Putamen (tissue), 1 donor: ENCODE measurements at places on chromosomes 1 and 21.

GRCh38 chr1:201137579-201138310 is 10.8 kb upstream of the ASCL5 start:
- DNase-seq = peak; percentile 53

- DNase-seq = no peak
Observed at GRCh38 chr1:210252621-210253051, 20.0 kb downstream of the SERTAD4 start.

DNA sequence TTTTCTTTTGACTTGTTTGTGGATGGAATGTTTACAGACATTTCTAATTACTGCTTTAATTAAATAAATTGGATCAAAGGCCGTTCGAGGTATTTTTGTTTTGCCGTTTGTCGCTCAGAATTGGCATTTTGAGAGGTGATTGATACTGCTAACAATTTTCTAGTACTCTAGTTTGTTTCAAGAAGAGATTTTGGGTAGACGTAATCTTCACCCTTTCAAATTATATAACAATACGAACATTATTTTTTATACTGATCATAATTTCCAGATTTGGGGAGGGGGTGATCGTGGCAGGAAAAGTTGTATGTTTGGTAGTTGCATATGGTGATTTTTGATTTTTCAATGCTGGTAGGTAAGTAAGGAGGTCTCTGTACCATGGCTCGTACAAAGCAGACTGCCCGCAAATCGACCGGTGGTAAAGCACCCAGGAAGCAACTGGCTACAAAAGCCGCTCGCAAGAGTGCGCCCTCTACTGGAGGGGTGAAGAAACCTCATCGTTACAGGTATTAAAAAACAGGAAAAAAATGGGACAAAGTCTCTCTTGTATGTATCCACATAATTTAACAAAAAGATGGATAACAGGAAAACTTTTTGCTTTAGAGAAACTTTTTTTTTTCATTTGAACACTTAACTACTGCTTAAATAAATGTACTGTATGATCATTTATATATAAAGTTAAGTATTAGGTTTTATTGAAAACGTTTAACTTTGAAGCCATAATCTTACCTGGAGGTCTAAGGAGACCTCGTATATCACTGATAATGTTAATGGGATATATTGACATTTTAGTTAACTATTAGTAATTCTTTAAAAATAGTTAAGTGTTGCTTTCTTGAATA is 1.7 kb downstream of the H3-3A start:
- no peak for DNase-seq

DNA sequence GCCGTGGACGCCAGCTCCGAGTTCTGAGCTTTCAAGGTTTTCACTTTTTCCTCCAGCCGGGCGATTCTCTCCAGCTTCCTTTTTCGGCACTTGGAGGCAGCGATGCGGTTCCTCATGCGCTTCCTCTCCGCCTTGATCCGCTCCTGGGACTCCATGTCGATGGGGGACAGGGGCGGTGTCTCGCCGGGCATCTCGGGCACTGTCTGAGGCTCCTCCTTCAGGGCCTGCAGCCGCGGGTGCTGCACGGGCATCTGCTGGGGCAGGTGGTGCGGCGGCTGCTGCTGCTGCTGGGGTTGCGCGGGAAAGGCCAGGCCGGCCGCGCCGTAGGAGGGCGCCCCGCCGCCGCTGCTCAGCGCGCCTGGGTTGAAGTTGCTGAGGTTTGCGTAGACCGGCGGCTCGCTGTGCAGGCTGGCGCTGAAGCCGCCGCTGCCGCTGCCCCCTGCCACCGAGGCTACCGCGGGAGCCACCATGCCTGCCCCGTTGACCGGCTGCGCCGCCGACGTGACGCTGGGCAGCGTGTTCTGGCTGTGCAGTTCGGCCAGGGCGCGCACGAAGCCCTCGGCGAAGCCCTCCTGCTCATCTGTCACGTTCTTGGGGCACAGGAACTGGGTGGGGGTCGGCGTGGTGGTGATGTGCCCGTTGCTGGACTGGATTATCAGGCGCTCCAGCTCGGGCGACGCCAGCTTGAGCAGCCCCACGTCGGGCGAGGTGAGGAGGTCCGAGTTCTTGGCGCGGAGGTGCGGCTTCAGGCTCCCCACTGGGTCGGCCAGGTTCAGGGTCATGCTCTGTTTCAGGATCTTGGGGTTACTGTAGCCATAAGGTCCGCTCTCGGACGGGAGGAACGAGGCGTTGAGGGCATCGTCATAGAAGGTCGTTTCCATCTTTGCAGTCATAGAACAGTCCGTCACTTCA is 1.4 kb downstream of the JUN start:
- peak; percentile 47 for DNase-seq

DNA sequence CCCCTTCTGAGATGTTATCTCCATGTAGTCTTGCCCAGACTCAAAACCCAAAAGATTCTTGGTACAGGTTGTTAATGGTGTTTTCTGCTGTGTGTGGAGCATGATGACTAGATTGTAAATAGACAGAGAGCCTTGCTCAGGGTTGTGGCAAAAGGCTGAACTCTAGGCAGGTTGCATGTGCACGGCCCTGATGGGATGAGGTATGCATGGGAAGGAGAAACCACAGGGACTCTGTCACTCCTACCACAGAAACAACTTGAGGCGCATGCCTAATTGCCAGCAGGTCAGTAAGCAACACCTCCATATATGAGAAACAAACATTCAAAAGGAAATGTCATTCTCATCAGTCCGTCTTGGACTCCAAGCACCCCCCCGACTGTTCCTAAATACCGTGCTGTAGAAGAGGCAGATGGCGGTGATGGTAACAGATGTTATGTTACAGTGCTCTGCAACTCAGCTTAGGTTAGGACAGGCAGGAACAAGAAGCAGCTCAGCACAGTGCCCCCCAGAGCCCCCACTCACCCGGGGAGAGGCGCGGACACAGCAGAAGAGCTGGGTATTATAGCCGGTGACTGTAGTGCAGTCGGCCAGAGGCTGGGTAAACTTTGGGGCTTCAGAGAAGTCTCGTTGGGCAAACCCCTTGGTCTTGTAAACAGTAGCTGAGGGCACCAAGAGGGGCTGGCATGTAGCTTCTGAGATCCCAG is 10.9 kb downstream of the MYBPHL start:
- no peak for DNase-seq

- DNase-seq = no peak
Observed at GRCh38 chr21:27725916-27726315, 759.0 kb upstream of the ADAMTS5 start.

DNA sequence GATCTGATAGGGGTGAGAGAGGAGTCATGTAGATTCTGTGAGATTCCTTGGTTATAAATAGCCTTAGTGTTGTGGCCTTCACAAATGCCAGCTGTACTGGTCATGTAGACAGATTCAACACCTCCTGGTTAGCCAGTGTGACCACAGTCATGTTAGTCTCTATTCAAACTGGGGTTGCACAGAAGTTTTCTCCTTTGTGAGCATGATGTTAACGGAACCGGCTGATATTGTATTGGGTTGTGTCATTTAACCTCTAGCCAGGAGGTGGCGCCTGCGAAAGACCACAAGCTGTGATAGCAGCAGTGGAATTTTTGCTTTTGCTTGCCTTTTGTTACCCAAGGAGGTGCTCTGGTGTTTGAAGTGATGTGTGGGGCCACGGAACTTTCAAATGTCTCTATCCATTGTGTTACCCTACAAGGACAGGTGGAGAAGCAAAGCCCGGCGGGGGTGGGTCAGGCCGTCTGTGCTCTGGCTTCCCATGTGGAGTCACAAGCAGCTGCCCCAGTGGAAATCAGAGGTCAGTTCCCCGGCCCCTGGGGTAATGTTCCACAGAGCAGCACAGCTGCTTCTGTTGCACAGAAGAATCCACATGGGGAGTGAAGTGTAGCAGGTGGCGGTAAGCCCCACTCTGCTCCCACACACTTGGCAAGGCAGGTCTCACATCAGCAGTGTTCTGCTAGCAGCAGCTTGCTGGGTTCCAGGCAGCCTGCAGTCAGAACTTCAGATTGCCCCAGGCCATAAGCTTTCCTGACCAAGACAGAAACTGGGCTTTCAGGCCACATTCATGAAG is 112.6 kb downstream of the ADAMTS1 start:
- DNase-seq = peak; percentile 39

GRCh38 chr1:206468571-206468970 is 1.7 kb upstream of the IKBKE start:
- no peak for DNase-seq

GRCh38 chr1:41520951-41521752 is 36.7 kb upstream of the EDN2 start:
- no peak for DNase-seq
